G401 (cell line): ENCODE measurements at places on chromosomes 3 and 15. TPM values are rescaled to one million over a fixed set of nuclear protein-coding genes. Genes with fewer than 3 reads are reported as not detected.
A peak's percentile ranks its signal among the peaks of the same experiment; 100 is the strongest.

- DNase-seq: no peak
Measured at GRCh38 chr3:144923046-144923775, 951.6 kb downstream of the DIPK2A start.

DNA sequence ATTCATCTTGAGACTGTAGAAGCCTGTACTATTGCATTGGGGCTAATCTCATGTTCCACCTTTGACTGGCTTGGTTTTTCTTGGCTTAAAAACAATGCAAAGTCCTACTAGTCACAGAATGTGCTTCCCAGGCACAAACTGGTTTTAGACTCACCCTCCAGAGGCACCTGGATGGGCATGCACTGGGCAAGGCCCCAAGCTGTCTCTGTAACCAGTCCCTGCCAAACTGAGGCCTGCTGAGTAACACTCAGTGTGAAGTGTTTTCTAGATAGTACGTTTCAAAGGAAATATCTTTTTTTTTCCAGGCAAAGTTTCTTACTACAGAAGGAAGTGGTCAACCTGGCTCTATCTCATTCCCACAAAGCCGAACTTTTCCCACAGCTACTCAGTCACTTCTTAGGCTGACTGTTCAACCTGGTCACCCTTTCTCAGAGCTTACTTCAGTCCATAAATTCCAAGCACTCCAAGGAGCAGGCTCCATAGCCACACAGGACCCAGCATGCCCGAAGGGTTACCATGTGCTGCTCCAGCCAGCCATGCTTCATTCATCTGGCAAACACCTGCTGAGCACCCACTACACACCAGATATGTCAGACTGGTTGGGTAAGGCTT is 57.4 kb downstream of the NPTN start:
- DNase-seq: peak; percentile 78

DNA sequence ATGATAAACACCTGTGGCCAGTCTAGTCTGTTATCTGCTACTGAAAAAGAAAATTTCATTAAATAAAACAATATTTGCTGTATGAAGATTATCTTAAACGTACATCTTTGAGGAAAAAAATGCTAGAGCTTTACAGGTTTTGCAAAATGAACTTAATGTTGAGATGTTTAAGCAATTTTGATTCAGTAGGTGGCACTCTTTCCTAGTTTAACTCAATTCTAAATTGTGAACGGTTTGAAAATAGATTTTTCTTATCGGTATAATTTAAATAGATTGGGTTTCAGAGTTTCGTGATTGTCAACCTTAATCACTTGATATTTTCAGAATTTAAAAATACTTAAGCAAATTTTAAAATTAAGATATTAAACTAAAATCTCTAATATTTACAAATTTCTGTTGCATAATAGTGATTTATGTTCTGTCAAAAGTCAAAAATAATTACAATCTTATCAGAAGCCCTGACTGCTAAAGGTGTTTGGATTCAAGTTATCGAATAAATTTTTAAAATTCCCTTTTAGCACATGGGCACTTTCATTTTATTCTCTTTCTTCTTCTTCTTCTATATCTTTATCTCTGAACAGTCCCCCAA is 7.0 kb upstream of the RNF111 start:
- DNase-seq: peak; percentile 56

SLC26A6 gene
- 40.2 and 51.0 TPM in 2 replicates for total RNA-seq

- DNase-seq: no peak
Measured at GRCh38 chr3:15952543-15953175, 154.9 kb upstream of the ANKRD28 start.

ITIH1 gene
- not detected in 2 replicates for total RNA-seq

ZKSCAN7 gene
- total RNA-seq: 3.2 and 6.8 TPM in 2 replicates

DNA sequence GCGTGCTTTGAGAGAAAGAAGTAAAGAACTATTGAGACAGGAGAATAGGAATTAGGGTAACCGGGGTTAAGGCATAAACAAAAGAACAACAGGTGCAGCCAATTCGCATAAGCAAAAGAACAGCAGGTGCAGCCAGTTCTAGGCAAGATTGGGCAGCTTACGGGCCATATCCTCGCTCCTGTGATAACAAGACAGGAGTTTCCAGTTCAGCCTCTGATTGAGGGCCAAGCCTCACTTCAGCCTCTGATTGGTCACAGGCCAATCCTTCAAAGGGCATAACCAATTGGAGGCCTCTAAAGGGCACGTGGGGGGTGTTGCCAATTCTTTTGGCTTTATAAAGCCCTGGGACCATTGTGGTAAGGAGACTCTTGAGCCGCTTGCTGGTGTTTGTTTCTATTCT is 143.5 kb downstream of the GADL1 start:
- DNase-seq: no peak

GRCh38 chr15:48040166-48040817 is 80.5 kb upstream of the SLC24A5 start:
- DNase-seq: no peak

ROPN1 gene
- total RNA-seq: not detected in 2 replicates

GRCh38 chr3:64431526-64432091 is 206.3 kb upstream of the PRICKLE2 start:
- no peak for DNase-seq

LRRN1 gene
- total RNA-seq: not detected in 2 replicates

DNA sequence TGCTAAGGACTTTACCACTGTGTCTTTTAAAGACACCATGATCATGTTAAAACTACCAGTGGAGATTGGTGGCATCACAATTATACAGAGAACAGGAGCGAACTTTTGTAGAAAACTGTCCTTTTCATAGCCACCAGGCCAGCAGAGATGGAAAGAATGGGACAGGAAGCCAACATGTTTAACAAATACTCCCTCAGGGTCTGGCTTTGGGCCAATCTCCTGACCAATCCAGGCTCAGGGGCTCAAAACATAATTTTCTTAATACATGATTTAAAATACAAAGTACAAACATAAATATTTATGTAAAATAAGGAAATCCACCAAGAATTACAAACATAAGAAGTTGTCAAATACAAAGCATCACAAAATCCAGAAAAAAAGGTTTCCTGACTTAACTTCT is 266.0 kb downstream of the VPS13C start:
- DNase-seq: no peak

GRCh38 chr3:65619451-65619881 is 419.3 kb downstream of the MAGI1 start:
- peak; percentile 31 for DNase-seq

U2SURP gene
- 67.8 and 97.3 TPM in 2 replicates for total RNA-seq

DNA sequence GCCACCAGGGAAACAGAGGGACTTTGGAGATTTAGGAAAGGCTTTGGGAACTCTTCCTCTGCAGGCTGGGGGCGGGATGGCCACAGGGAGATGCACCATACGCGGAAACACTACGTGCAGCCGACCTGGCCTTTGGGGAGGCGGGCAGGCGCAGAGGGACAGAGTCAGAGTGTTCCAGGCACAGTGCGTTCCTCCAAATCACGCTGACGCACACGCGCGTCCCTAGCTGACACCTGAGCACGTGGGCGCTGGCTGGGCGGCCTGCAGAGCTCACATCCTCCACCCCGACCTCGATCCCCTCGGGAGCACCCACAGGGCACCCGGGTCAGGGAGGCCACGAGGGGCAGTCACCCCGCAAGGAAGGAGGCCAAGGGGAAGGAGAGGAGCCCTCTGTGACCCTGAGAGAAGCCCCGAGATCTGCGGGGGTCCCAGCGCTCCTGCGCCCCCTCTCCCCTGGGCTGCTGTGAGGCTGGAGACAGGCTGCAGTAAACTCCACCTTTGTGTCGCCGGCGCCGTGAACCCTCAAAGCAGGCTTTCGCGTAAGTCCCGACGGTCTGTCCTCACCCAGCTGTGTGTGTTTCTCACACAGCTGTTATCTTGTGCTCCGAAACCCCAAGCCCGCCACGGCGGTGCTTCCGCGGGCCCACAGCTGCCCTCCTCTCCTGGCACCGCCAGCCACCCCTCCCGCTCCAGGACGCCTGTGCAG is 196.3 kb downstream of the OCA2 start:
- no peak for DNase-seq

- DNase-seq: peak; percentile 63
Measured at GRCh38 chr3:186053954-186054791, 54.7 kb downstream of the ETV5 start.

GRCh38 chr15:75358771-75359536 is 9.5 kb downstream of the MAN2C1 start:
- no peak for DNase-seq

DNA sequence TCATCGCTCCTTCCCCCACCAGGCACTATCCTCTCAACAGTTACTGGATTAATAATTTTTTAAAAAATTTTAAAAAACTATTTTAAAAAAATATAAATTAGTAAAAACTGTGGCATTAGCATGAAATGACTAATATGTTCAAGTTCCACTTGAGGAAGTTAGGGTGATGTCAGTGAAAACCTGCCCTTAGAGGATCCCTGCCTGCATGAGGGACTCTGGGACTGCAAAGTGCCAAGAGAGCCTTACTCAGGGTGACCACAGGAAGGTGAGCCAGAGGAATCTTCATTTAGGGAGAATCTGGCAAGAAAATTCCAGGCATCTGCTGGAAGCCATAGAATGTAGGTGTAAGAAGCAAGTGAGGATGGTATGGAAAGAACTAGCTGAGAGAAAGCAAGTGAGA is 157.7 kb upstream of the BCL6 start:
- DNase-seq: no peak

TMEM42 gene
- total RNA-seq: 21.3 and 40.7 TPM in 2 replicates

GRCh38 chr15:77002954-77003912 is 8.3 kb downstream of the PSTPIP1 start:
- DNase-seq: no peak

ESYT3 gene
- not detected in 2 replicates for total RNA-seq

CCDC39 gene
- total RNA-seq: not detected in 2 replicates

DNA sequence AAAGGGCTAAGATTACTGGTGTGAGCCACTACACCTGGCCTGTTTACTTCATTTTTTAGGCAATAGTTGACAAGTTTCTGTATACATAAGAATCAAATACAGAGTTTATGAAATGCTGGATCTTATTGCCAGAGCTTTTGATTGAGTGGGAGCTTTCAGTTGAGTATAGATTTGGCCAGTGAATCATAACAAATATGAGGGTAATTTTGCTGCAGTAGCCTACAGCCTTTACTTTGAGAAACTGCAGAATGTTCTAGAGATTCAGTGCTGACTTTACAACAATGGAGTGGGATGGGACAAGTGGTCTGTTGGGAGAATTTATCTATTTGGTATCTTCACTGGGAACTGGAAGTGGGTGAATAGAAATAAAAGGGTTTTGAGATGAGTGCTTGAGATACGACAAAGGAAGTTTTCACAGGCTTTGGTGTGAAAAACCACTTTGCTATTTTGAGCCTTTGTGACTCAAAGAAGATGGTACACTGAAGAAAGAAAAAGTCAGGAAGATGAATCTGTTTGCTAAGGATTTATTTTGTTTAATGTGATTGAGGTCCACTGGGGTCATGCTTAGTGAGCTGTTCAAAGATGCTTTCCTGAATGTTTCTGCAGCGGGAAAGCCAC is 227.8 kb downstream of the UBE2E2 start:
- no peak for DNase-seq

DNA sequence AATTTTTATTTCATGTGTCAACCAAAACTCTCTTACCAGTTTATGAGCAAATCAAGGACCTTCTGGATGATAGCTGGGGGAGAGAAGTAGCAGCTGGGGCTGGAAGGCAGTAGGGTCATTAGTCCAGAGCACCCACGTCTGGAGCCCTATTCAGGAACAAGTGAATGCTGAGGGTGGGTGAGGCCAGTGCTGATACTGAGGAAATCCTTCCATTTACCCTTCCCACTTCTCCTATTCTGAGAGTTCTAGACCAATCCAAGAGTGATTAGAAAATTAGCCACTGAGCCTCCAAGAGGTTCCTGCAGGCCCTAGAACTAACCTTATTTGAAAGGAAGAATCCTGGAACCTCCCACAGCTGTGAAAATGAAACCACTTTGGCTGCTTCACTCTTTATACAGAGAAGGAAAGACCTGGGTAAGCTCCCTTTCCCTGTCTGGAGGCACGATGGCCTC is 46.2 kb upstream of the VILL start:
- no peak for DNase-seq

DNA sequence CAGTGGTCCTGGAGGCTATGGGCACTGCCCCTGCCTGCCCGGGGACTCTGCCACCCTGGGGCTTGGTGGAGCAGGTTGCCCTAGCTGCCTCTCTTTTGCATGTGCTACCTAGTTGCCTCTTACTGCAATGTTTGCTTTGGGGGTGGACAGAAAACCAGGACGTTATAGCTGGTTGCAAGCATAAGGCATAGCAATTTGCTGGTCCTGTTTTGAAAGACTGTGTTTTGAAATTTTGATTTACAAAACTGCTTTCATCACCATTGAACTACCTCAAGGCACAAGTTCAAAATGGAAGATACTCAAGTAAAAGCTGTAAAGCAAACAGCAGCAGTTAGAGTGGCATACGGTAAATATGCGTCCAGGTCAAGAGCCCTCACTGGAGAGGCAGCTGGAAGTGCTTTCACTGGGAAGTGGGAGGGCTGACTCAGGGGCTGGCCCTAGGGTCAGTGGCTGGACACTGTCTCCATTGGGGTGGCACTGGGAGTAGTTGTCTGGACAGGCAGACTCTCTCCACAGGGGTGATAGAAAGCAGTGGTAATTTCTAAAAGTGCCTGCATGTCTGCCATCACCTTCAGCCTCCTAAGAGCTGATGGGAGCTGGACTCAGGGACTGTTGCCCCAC is 138.1 kb downstream of the CHDH start:
- no peak for DNase-seq

DNA sequence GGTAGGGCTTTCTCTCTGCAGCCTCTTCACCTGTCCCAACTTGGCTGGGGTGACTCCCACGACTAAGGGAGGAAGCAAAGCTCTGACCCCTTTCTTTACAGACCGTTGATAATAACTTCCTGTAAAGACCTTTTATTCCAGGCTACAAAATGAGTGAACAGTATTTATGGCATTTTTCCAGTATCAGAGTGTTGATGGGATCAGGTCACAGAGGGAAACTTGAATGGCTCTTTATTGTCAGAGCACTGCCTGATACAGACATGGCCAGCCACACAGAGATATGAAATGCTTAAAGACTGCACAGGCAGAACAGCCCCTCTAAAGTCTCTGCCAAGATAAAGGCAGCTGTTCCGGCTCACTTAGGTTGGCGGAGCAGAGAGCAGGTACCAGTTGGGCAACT is 1033.9 kb upstream of the NR2F2 start:
- DNase-seq: no peak

DNA sequence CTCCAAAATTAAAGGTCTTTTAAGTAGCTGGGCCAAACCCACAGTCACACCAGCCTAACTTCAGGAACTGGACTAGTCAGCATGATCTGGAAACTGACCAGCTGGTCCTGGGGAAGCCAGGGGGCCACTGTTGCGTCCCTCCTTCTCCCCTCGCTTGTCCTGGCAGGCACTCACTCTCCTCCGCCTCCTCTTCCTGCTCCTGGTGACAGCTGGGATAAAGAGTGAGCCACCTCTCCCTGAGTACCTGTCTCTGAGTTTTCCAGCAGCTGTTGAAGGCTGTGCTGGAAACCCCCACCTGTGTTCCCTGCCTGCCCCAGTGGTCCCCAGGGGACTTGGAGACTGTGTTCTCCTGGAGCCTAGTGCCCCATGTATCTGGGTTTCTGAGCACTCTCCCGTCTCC is 56.0 kb downstream of the FGD5 start:
- DNase-seq: no peak

- DNase-seq: no peak
Measured at GRCh38 chr3:118970819-118971218, 63.8 kb downstream of the IGSF11 start.
